ENCODE measurements at places on chromosomes 2 and 18.

GRCh38 chr18:49846361-49846662 lies 33.0 kb upstream of the ACAA2 start:
- DNase-seq: no peak

- DNase-seq: no peak
Measured at GRCh38 chr2:63837036-63837594, 4.6 kb upstream of the UGP2 start.

GRCh38 chr2:132415915-132416722 lies 486 bp upstream of the GPR39 start:
- no peak for DNase-seq

DNA sequence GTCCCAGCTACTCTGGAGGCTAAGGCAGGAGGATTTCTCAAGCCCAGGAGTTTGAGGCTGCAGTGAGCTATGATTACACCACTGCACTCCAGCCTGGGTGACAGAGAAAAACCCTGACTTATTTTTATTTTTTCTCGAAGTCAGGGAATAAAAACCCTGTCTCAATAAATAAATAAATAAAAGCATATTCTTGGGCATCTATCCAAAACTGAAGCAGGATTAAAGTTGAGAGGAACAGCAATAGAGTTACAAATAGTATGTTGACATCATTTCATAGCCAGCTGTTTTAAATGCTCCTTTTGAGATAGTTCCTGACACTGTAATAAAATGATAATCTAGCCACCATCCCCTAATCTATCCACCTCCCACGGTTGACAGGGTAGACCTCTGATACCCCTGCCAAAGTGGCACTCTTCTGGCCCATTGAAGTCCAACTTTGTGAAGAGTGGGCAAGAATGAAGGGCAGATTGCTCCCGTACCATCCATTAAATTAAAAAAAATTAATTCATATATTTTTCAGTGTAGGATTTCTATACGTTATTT lies 42.3 kb upstream of the LPIN2 start:
- DNase-seq: no peak

DNA sequence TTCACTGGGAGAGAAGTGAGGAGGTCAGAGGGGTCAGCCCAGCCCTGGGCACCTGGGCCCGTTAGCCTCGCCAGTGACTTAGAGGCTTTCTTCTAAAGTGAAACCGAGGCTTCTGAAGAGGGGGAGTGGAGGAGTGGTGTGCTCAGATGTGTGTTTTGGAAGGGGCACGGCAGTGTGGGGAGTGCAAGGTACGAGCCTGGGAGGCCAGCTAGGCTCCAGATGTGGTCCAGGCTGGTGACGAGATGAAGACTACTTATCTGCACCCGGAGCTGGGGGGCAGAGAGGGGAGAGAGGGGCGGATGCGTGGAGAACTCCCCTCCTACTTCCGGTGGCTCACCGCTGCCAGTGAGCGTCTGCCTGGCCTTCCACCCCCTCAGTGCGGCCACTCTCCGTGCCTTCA lies 371.3 kb upstream of the HS6ST1 start:
- DNase-seq: no peak

GRCh38 chr2:229153951-229154350 lies 117.1 kb downstream of the PID1 start:
- DNase-seq: no peak

- no peak for DNase-seq
Measured at GRCh38 chr2:68721482-68722101, 13.0 kb upstream of the ARHGAP25 start.

- no peak for DNase-seq
Measured at GRCh38 chr18:48952287-48953103, 1.7 kb upstream of the SMAD7 start.

GRCh38 chr2:62641410-62641843 lies 64.1 kb upstream of the EHBP1 start:
- no peak for DNase-seq
